ENCODE measurements at places on chromosomes 16 and 17.

GRCh38 chr17:61401389-61402072, 1.9 kb downstream of the TBX2 start:
- DNase-seq: no peak

- DNase-seq: no peak
Measured at GRCh38 chr17:42199416-42200011, 5.2 kb upstream of the GHDC start.

- DNase-seq: no peak
Measured at GRCh38 chr16:10228779-10229178, 46.6 kb upstream of the GRIN2A start.

DNA sequence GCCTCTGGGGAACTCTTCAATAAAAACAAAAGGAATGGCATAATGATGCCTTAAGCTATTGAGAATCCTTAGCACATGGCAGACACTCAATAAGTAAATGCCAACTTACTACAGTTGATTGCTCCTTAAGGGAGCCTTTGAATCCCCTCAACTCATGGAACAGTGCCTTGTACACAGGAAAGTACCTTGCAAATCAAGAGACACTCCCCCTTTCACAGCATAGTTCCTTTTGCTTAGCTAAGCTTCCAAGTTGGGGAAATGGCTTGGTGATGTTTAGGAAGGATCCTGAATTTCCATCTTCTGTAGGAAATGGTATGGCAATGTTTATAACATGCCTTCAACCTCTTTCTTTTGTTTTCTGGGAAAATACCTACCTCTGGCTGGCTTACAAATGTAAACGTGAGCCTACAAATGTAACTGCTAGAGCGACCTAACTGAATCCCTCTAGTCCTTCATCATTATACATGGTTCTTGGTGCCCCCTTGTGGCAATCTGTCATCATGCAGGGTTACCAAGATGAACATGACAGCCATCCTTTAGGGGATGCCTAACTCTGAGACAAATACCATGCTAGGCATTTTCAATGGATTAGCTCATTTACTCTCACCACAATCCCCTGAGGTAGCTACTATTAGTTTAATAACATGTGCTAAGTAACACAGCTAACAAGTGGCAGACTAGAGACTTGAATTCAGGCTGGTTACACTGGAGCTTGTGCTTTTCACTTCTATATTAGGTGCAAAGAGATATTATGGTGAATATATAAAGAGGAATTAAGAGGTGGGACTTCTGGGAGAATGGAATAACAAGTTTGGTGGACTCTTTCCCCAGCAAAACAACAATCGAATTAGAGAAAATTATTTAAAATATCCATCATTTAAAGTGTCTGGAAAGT, 65.0 kb downstream of the MMD start:
- DNase-seq: peak; percentile 61

- DNase-seq: no peak
Measured at GRCh38 chr17:40338058-40338457, 26.5 kb downstream of the GJD3 start.

- DNase-seq: no peak
Measured at GRCh38 chr16:57367116-57367752, 5.1 kb upstream of the CX3CL1 start.

DNA sequence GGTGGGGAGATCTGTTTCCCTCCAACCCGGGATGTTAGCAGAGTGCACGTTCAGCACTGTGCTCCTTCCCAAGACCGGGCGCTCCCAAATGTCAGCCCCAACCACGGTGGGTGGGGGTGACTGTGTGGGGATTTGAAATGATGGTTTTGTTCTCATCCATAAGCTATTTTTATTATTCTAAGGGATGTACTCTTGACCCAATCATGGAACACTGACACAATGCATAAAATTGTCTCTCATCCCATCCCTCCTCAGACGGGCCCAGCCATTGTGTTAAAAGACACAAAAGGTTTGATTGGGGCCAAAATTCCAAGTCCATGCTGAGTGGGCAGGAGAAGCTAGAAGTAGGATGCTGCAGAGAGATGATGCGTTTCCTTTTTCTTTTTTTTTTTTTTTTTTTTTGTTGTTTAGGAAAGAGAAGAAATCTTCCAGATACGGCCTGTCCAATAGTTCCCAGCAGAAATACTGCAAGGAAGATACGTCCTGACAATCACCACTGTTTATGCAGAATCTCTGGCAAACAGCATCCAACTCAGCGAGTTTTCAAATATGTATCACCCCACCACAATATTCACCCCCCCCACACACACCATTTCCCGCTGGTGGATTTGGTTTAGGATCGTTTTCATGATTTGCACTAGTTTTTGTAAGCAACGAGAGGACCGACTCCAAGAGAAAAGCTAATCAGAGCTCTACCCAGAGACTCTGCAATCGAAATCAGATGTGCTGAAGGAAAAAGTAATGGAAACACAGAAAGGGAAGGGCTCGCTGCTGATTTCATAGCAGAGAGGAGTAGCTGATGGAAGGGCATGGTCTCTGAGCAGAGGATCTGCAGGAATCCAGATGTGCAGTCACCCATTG, 163.5 kb upstream of the DYNLRB2 start:
- DNase-seq: no peak

GRCh38 chr17:74812109-74813009, 36.2 kb upstream of the NAT9 start:
- no peak for DNase-seq

DNA sequence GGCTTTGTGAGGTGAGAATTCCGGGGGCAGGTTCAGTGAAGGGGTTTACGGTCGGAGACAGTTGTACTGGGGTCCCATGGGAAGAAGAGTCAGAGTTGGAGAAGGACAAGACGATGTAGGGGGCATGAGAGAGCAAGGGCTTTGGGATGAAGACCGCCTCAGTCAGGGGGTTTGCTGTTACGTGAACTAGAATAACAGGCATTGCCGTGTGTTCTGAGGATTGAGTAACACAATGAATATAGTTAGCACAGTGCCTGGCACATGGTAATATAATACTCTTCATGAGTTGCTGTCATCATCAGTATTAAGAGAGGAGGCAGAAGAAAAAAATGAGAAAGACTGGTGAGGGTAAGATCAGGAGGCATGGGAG, 577 bp downstream of the ZNF646 start:
- DNase-seq: no peak

- DNase-seq: no peak
Measured at GRCh38 chr17:1727258-1727789, 2.8 kb downstream of the WDR81 start.

DNA sequence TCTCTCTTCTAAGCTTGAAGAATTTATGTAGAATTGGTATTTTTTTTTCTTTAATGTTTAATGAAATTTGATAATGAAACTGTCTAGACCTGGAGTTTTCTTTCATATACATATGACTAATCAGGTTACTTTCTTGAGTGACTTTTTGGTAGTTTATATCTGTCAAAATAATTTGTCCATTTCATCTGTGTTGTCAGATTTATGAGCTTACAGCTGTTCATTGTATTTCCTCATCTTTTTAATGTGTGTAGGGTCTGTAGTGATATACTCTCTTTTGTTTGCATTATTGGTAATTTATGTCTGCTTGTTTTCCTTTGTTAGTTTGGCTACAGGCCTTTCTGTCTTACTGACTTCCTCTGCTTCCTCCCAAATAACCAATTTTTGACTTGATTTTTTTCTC, 55.7 kb downstream of the TAOK1 start:
- no peak for DNase-seq
